ENCODE measurements at places on chromosomes 3 and 15.

DNA sequence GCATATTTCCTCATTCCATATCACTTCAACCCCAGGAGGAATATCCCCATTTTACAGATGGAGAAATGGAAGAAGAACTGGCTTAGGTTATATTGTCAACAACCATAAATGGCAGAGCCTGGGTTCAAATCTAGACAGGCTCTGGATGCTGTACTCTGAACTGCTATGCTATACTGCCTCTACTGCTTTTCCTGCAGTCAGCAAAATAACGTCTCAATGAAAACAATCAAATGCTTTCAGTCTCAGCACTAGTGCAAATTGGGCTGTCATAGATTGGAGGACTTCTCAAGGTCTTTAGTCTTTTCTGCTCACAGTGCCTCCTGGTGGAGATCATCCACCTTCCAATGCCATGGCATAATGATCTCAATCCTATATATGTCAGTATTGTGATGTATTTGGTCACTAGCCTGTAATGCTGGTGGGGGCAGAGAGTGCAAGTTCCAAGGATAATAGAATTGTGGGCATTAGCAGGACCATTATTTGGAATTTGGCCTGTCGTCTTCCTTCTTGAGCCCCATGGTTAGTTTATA is 285.0 kb downstream of the CLSTN2 start:
- no peak for DNase-seq

DNA sequence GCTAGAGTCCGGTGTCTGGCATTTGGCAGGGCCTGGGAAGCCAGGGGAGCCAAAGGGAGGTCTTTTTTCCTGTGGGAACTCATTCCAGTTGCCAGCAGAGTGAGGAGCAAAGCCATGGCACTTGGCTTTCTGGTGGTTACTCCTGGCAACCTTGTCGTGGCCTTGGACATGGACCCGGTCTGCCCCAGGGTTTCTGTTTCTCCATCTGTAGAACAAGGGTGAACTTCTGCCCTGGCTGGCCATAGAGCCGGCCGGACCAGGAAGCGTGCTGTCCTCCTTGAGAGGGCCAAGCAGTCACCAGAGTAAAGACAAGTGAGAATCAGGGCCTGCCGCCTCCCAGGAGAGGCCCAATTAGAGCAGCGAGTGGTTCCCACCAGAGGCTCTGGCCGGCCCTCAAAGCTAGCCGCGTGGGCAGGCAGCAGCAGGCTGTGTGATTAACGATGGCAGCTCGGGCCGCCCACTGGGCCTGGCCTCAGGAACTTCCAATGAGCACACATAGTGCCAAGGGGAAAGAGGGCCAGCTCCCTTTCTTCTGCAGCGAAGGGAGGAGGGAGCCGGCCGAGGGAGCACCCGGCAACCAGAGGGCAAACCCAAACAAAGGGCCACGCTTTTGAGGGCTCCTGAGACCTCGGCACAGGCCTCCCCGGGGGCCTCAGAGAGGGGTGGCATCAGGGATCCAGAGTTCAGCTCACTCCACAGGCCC is 29.1 kb upstream of the ELP6 start:
- no peak for DNase-seq

DNA sequence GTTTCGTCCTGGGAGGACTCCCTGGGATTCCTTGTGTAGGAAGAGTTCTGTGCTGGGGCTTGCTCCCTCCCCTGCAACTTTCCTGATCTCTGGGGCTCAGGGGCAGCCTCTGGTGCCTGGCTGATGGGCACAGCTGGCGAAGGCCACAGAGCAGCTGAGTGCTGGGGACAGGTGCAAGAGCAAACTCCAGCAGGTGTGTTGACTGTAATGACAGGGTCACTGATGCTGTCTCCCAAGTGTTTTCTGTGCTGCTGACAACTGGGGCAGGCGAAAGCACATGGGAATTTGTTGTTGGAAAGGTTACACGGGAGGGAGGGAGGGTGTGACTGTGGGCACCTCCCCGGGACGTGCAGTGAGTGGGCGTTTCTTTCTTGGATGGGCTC is 21.6 kb downstream of the CPN2 start:
- DNase-seq: no peak

DNA sequence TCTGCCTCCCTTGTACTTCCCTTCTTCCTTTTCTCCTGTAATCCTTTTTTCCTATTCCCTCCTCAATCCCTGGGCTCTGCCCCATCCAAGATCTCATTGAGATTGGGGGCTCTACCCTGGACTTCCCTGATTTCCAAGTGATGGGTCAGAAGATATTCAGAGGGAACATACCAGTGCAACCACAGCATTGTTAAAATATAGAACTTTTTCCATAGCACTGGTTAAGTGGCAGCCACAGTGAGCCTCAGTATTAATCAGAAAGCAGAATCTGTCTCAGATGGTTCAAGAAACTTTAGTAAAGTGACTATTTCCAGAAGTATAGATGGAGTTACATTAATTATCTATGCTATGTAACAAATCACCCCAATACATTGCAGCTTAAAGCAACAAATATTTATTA is 18.7 kb upstream of the SCN10A start:
- DNase-seq: no peak

DNA sequence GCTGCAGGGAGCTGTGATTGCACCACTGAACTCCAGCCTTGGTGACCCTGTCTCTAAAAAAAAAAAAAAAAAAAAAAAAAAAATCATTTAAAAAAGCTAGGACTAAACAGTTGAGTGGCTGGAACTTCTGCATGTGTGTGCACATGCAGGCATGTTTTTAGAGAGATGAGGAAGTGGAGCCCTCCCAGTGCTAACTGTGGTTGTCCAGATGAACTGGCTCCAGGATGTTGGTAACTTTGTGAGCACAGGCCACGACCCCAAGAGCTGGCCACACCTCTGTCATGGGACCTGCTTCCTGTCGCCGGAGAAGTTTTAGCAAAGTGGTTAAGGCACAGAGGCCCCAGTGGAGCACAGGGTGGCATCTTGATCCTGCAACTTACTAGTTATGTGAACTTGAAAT is 27.0 kb downstream of the CHCHD6 start:
- no peak for DNase-seq

Measured in stimulated activated CD4-positive, alpha-beta T cell treated with anti-CD3 and anti-CD28 coated beads, Interleukin-15, amount 100 ng/mL, for 1 hour (primary cell).